Sigmoid colon (tissue), 7 donors: ENCODE measurements at places on chromosomes 7 and 10. TPM values are rescaled to one million over a fixed set of nuclear protein-coding genes. Genes with fewer than 3 reads are reported as not detected.

DNAJC30 gene
- 3.3 TPM for total RNA-seq

GGCT gene
- 18.8 TPM for total RNA-seq

NME8 gene
- not detected for total RNA-seq

MMP21 gene
- total RNA-seq, result not detected

OR2A42 gene
- total RNA-seq, result 0.28 TPM

FAM204A gene
- 45.1 TPM for total RNA-seq

CHST3 gene
- 15.0 TPM for total RNA-seq

CDHR1 gene
- 3.0 TPM for total RNA-seq

LOXL4 gene
- total RNA-seq, result 15.8 TPM

IL6 gene
- 12.0 TPM for total RNA-seq

RBM33 gene
- total RNA-seq, result 60.4 TPM

PDIA4 gene
- 47.4 TPM for total RNA-seq

DNA sequence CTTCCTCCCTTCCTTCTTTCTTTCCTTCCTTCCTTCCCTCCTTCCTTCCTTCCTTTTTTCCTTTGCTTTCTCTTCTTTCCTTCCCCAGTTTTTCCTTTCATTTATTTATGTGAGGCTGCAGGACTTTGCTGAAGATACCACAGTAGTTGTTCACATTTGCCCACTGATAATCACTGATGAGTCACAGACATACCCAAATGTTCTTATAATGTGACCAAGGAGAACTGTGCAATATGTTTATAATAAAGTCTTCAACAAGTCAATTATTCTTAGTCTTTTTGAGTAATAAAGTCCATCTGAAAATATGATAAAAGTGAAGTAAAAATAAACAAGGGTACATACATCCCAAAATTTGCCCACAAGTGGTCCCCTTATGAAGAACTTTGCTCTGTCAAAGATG is 159.7 kb downstream of the GNAI1 start:
- DNase-seq, result no peak

- no peak for DNase-seq
Observed at GRCh38 chr7:30799976-30800661, 28.9 kb downstream of the MINDY4 start.

DNA sequence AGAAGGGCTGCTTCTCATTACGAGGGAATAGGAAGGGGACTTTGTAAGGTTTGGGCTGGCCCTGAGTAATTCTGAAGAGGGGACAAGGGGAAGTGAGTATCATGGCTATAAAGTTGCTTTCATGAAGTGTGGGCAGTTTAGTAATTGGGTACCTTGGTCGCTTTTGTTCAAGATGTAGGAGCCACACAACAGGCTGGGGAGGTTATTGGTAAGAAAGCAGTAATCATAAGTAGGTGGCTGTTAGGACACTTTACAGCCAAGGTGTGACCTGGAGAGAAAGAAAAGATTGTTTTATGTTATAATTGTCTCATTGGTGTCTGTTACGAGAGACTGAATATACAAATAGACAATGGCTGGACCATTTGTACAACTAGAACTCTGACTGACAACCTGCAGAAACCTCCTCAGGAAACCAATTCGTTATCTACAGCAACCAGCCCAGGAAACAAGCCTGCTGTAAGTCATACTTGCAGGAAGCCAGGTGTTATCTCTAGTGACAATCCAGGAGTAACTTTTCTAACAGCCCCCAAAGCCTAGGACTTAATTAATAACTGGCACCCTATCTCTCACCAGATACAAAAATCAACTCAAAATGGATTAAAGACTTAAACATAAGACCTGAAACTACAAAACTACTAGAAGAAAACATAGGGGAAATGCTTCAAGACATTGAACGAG is 5.0 kb upstream of the CCM2 start:
- no peak for DNase-seq

DNA sequence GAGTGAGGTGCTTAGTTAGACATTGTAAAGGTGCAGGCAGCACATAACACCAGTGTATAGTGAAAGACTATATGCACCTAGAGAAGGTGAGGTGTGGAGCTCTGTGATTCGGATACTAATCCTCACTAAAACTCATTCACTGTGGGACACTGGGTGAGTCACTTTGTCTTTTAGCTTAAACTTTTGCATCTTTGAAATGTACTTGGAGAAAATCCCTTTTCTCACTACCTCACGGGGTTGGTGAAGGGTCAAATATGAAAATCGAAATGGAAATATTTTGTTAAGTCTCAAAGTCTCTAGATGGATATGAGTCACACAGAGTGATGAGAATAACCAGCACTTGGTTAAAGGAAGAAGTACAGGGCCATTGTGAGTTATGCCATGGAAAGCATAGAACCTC is 38.0 kb downstream of the MDFIC start:
- DNase-seq, result no peak

DNA sequence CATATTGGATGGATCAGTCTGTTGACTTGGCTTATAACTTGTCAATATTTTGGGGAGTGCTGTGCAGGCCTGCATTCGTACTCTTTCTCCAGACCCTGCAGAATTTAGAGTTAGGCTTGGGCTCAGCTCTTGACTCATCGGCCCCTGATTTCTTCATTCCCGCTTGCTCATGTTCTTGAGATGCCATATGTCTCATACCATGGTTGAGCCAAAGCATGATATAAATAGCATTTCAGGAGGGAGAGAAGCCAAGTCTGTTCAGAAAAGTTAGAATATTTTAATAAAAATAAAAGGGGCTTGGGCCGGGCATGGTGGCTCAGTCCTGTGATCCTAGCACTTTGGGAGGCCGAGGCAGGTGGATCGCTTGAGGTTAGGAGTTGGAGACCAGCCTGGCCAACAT is 898.1 kb downstream of the TYW1 start:
- DNase-seq, result no peak

DNA sequence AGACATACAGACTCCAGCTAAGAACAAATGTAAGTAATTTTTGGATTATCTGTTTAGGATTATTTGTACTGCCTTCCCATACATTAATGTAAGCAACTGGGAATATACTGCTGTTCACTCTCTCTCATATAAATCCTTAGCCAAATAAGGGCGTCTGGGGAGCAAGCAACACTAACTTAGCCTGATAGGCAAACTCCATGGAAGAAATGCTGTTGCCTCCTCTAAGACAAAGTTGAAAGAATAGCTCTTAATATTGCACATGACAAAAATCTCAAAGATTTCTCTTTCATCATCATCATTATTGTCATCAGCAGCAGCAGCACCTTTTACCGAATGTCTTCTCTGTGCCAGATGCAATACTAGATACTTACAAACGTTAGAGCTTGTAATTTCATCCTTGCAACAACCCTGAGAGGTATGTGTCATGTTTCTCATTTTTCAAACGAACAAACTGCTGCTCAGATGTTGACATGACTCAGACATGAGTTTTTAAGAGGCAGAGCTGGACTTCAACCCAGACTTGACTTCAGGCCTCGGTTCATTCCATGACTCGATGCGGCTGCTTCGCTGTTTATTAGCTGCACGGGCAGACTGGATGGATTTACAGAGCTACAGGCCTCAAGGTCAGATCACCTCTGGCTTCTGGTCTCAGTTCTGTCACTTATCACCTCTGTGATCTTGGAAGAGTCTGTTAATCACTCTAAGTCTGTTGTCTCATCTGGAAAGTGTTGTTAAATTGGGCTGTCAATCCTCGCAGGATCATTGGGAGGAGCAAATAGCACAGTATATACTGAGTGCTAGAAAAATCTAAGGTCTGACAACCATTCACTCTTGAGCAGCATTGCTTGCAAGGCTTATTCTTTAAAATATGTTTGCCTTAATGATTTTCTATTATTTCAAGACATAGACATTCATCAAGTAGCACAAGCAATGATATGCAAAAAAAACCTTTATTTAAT is 126.3 kb upstream of the CELF2 start:
- DNase-seq, result no peak

DNA sequence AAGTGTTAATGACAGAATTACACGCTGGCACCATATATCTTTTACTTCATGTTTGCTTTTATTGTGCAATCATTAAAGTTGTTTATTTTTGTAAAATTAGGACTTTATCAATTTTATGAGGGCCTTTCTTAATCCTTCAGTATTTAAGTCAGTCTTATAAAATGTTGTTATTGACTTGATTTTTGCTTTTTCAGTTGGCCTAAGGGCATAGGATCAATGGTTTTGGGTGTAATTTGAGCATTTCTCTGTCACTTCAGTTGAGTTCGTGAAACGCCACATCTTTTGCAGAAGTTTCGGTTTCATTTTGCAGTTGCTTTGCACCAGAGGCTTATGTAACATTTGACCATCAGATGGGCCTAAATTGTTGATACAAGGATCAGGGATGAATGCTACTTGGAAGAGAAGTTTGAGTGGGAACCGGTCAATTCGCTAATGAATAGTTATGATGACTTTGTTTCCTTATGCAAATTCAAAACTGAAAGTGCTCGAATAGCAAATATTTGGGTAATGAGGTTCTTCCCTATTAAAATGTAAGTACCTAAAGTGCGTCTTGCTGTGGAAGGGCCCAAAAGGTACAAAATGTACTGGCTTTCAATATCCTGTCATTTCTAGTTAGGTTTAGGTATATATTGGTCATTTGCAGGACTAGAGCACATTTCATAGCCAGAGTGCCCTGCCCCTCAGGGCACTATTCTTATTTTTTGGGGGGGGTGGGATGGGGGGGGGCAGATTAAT is 340.9 kb downstream of the LRMDA start:
- no peak for DNase-seq

DNA sequence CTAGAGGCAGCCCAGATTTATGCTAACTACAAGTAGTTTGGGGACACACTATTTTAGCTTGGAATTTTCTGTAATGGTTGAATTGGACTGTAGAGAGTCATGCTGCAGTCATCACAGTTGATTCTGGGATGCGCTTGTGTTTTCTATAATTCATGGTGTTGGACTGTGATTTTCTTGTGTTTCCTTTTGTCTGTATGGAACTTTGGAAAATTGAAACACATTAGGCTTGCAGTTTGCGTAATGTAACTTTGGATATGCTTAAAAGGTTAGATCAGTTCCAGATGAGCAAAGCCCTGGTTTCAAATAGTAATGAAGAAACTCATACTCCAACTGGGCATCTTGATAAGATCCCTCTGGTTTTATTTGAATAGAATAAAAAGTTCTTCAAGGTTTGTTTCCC is 502.2 kb downstream of the ARL4A start:
- no peak for DNase-seq

DNA sequence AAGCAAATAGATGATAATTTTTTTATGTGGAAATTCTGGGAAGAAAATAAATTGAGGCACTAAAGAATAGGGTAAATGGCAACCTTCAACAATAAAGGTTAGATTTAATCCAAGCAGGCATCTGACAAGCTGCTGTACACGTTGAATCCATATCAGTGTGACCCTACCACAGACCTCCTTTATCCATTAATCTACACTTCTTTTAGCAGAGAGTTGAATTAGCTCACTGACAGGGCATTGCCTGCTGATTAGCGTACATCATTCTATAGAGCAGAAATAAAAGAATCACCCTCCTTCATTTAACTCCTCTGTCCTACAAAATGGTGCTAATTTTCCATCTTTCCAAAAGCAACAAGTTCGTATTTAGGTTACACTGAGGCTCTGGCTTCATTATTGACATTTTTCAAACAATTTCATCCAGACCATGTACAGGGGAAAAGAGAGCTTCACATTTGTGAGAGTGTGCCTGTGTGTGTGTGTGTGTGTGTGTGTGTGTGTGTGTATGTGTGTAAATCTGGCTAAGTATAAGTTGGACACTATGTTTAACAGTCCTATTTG is 356.0 kb downstream of the TFEC start:
- no peak for DNase-seq

DNA sequence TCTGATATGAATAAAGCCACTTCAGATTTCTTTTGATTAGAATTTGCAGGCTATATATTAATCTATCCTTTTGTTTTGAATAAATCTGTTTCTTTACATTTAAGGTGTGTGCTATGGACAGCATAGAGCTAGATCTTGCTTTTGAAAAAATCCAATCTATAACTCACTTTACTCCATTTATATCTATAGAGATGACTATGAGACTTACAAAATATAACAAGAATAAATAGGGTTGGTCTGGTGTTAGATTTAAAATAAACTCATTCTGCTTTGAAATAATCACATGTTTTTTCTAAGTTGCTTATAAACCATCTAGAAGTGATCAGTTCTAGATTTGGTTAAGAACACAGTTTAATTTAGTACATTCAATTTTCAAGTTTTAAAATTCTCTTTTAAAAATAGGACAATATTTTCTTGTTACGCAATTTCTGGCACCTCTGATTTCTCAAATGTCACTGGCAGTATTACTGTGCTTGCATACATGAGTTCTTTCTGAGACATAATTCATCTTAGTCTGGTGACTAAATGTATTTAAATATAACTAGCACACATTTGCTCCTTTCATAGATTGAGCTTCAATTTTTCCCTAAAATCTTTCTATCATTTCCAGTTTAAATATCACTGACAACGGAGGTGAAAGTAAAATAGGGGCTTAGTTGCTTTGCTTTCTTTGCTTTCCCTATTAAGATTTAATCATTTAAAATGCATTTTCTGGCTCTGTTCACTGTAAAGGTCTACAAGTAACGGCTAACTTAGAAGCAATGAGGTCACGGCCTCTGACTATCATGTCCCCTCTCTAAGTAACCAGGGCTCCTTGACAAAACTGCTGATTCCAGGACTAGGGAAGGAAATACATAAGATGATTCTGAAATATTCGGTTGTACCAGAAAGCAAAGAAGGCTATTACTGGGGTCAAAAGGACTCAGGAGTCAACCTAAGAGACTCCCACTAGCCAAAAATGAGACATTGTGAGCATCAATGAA is 89.3 kb downstream of the ICA1 start:
- DNase-seq, result no peak

GRCh38 chr7:3200504-3200903 is 100.5 kb upstream of the SDK1 start:
- peak; percentile 43 for DNase-seq

GRCh38 chr10:5573968-5574641 is 49.3 kb downstream of the CALML3 start:
- DNase-seq, result peak; percentile 89

GRCh38 chr7:108648989-108649388 is 79.3 kb downstream of the DNAJB9 start:
- DNase-seq, result no peak

GRCh38 chr10:6204341-6205191 is 1.8 kb downstream of the PFKFB3 start:
- peak; percentile 86 for DNase-seq

- DNase-seq, result peak; percentile 80
Observed at GRCh38 chr10:12499076-12499986, 150.0 kb downstream of the CAMK1D start.

DNA sequence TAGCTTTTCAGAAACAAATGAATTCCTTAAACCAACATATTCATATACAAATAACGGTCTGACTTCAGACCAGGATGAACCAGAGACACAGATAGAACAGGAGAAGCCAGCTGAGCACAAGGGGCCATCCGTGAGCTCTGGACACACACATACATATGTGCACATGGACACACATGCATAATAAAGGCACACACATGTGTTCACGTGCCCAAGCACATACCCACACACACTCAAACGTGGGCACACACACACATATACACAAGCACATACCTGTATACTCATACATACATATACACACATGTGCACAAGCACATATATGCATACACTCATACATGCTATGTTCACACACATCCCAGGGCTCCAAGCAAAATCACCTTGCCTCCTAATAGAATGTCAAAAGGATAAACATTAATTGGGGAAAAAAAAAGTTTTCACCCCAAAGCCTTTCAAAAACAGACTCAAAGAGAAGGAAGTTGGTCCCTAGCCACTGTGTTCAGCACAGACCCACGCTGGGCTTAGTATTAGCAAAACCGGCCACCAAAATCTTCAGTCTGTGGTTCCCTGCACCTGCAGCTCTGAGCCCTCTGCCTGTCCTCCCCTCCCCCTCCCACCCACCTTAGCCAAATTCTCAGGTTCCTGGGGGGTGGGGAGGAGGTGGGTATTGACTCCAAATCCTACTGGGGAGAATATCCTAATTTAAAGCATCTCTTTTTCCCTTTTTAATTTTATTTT is 100.4 kb upstream of the MACROH2A2 start:
- peak; percentile 41 for DNase-seq
